ENCODE measurements at places on chromosomes 12 and 14.

GRCh38 chr14:88919502-88919901 is 95.1 kb downstream of the TTC8 start:
- no peak for DNase-seq

GRCh38 chr14:29928117-29928640 is 532 bp upstream of the PRKD1 start:
- no peak for DNase-seq

- DNase-seq, result no peak
Observed at GRCh38 chr14:65403231-65403630, 9.3 kb upstream of the FUT8 start.

- no peak for DNase-seq
Observed at GRCh38 chr12:91651728-91652127, 469.1 kb upstream of the DCN start.

DNA sequence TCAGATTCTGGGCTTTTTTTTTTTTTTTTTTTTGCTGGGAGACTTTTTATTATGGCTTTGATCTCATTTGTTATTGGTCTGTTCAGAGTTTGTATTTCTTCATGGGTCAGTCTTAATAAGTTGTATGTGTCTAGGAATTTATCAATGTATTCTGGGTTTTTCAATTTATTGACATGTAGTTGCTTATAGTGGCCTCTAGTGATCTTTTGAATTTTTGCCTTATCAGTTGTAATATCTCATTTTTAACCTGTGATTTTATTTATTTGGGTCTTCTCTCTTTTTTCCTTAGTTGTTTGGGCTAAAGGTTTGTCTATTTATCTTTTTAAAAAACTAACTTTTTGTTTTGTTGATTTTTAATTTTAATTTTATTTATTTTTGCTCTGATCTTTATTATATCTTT is 45.5 kb downstream of the NAA30 start:
- DNase-seq, result no peak

DNA sequence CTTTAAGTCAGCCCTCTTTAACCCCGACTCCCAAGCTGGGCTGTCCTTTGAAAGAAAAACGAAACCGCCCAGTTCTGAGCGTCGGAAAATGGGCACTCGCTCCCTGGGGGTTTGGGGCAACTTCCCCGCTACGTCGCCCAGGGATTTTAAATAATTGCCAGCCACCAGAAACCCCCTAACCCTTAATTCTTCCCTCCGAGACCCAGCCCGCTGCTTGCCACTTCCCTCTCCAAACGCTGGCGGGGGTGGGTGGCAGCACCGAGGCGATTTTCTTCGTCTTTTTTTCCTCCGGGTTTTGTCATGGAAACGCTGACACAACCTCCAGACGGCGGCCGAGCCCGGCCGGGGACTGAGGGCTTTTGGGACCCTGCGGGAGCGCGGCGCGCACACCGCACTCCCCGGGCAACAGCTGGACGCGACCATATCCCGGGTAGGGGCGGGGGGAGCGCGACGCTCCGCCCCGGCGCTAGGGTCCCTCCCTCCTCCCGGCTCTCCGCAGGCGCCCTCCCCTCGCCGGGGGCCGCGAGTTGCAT is at the start of gene CHST11:
Gene CHST11, plus strand, starts transcription at position 532 of the 533 bp plus-strand sequence.
- DNase-seq, result no peak

DNA sequence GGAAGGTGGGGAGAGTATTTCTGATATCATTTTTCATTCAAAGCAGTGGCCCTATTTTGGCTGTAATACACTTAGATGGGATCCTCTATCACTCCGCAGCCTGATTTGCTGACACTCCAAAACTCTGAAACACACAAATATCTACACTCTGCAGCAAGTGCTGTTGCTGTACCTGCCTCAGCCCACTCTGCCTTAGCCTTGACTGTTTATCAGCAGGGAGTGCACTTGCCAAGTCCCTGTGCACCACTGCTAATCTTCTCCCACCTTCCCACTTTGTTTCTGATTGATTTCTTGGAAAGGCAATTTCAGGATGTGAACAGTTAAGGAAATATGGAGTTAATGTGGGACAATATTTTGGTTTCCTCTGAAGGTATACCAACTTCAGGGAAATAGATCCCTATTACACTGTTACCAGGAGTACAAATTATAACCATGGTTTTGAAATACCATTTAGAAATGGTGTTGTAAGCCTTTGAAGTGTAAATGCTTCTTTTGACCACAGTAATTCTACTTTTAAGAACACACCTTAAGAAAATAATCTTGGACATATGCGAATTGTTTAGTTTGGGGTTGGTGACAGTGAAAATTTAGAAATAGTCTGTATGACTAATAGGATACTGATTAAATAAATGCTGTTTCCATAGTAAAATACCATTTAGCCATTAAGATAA is 59.3 kb downstream of the MBIP start:
- no peak for DNase-seq

DNA sequence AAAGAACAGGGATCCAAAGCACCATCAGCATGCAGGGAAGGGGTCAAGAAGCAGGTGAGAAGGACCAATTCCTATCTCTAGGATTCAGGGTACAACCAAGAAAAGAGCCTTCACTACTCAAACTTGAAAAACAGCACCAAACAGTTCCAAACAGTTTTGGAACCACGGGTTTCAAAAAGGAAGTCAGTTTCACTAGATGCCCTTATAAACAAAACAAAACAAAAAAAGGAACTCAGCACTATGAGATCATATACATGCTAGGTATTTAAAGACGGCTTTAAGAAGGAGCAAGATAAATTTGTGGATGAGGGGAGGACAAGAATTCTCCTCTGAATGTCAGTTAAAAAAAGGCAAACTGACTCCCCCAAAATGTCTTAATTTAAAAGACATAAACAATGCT is 6.0 kb downstream of the INSM2 start:
- DNase-seq, result no peak

DNA sequence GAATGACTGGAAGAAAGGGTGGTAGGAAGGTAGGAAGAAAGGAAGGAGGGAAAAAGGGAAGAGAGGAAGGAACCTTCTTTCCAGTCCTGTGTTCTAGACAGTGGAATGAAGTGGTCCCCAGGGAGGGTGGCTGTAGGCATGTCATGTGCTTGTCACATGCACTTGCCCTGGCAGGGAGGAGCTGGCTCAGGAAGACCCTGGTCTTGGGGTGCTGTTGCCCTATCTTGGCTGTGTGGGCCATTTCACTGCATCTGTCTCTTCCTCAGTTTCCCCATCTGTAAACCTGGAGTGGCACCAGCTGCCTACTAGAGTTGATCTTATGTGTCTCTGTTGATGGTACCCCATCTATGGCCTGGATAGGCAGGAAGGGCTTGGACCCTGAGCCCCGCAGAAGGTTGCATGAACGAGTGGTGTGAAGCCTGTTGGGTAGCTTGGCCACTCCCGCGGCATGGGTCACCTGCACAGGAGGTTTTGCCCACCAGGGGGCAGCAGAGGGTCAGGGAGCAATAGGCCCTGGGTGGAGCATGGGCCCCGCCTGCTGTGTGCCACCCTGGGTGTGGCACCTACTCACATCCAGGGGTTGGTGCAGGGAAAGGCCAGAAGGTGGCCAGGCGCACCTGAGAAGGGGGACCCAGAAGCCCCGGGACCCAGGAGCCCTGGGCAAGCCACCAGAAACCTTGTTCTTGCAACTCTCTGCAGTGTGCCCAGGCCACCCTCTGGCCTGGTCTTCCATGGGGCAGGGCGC is 25.1 kb downstream of the MEG3 start:
- DNase-seq, result no peak

DNA sequence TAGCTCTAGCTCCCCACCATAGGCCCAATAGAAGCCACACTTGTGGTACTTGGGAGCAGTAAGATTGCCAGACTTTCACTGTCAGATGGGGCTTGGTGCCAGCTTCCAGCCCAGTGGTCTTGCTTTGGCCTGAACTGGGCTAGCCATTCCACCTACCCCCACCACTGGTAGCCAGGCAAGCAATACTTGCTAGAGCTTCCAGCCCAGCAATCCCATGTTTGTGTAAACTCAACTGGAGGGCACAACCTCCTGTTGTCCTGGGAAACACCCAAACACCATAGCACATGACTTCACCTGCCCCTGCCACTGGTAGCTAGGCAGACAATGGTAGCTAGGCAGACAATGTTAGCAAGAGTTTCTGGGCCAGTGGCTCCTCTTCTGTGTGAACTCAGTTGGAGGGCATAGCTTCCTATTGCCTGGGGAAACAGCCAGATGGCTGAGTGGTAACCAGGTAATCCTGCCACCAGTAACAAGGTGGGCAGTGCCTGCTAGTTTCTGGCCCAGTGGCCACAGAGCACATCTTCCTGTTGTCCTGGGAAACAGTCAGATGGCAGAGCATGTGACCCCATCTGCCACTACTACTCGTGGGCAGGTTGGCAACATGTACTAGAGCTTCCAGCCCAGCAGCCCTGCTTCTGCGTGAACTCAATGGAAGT is 5.6 kb upstream of the OR6C76 start:
- no peak for DNase-seq

DNA sequence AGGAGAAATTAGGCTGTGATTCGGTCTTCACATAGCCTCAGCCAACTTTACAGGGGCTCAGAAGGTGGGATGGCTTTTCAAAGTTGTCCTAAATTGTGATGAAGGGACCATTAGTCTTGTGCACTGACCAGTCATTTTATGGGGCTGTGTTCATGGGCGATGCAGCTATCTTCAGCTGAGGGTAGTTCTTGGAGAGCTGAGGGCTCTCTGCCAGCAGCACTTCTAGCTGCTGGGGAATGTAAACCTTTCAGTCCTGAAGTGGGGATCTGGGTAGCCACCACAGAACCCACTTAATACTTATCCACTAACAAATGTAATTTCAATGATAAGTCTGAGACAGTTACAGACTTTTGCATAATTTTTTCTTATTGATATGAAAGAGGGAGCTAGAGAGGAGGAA is 270.6 kb downstream of the AEBP2 start:
- DNase-seq, result no peak

- DNase-seq, result no peak
Observed at GRCh38 chr14:102570334-102570995, 22.0 kb upstream of the RCOR1 start.
